ENCODE measurements at places on chromosomes 16 and 17.

DNA sequence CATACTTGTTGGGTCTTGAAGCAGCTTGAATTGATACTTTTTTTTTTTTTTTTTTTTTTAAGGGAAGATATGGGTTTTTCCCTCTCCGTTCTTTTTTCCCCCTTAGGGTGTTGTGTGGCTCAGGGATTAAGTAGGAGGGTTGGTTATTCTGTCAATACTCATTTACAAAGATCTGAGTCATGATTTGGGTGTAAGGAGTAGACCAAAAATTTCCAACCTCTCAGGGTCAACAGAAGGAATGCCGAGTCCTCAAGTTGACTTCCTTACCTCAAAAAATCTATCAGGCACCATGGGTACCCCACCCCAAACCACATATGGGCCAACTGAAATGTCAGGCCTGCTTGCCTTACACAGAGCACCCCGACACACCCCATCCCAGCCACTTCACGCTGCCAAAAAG lies 230.5 kb downstream of the CCDC182 start:
- no peak for DNase-seq

GRCh38 chr17:76530095-76530723 lies 7.3 kb downstream of the CYGB start:
- no peak for DNase-seq

DNA sequence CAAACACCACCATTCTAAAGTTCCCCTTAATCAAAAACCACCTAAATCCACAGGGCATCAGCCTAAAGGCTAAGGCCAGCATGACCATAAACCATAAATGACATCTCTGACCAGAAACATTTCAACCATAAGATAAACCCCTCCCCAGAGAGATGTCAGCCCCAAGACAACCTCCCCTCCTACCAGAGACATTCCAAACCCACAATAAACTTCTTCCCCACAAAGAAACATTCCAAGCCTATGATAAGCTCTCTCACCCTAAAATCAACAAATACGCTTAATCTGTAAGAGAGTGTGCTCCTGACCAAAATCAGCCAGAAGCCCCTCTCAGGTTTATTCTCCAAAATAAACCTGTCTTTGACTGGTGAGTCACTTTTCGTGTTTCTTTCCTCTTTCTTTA lies 54.8 kb downstream of the SLFN5 start:
- no peak for DNase-seq

DNA sequence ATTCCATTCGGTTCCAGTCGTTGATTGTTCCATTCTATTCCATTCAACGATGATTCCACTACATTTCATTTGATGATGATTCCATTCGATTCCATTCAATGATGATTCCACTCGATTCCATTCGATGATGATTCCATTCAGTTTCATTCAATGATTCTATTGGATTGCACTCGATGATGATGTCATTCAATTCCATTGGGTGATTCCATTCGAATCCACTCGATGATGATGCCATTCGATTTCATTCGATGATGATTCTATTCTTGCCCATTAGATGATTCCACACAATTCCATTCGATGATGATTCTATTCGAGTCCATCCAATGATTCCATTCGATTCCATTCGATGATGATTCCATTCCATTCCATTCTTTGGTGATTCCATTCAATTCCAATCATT lies 1283.7 kb downstream of the TP53TG3F start:
- DNase-seq, result no peak

DNA sequence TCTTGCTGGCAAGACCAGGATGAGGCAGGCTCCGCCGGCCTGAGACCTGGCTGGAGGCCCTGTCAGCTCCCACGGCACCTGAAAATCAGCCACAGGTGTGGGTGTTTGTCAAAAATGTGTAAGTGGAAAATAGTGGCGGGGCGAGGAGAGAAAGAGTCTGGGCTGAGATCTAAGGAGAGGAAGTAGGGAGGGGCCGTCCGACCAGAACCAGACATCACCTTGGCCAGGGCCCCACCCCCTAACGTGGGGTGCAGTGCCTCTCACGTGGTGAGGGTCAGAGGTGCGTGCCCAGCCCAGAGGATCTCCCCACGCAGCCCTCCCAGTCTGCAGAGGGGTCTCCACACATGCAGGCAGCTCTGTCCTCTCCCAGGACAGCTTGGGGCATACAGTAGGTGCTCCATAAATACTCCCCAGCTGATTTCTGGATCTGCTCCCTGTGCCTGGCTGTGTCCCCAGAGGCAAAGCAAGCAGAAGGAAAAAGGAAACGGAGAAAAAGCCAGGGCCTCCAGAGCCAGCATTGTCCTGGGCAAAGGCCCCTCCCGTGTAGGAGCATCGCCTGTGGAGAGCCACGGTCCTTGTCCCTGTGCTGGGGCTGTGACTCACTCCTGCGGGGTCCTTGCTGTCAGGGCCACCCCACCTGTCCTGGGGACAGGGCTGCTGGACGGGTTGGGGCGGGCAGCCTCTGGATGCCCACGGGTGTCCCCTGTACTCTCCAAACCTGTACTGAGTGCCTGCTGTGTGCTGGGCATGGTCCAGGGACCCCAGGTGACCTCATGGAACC lies 16.7 kb downstream of the ZFPM1 start:
- peak; percentile 29 for DNase-seq

Measured in T-helper 22 cell (primary cell).